Activated CD4-positive, alpha-beta T cell treated with anti-CD3 and anti-CD28 coated beads, Interleukin-2, amount 10 ng/mL, durations not matched to agents 7 days and 5 days (primary cell): ENCODE measurements at places on chromosomes 11 and 22.

DNA sequence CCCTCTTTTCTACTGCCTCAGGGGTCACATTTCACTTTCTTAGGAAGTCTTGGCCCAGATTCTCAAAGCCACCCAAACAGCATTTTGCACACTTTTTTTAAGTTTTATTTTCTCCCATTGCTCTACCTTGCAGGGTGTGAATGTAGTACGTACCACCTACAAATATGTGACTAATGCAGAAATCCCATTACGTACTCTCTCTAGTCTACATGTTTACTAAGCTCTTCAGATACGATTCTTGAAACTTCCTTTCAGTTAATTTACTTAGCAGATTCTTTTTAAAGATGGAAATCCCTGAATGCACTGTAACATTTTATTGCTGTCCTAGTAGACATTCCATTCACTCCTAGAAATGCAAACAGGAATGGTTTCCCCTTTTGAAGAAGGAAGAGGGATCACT lies 61.3 kb downstream of the LRRC4C start:
- DNase-seq, result no peak

DNA sequence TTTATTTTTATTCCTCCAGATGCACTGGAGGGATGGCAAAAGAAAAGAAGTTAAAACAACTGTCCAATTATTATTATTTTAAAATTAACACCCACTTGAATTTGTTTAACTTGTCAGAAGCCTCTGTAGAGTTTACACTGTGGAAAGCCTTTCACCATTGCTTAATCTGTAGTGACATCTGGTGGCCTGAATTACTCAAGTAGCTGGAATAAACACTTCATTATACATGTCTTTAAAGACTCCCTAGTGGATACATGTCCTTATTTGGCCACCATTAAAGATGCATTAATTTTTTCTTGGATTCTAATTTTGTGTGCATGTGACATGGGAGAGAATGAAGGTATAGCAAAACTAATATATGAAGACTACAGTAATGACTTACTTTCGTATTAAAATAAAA lies 1496.5 kb downstream of the FAM181B start:
- DNase-seq, result no peak

DNA sequence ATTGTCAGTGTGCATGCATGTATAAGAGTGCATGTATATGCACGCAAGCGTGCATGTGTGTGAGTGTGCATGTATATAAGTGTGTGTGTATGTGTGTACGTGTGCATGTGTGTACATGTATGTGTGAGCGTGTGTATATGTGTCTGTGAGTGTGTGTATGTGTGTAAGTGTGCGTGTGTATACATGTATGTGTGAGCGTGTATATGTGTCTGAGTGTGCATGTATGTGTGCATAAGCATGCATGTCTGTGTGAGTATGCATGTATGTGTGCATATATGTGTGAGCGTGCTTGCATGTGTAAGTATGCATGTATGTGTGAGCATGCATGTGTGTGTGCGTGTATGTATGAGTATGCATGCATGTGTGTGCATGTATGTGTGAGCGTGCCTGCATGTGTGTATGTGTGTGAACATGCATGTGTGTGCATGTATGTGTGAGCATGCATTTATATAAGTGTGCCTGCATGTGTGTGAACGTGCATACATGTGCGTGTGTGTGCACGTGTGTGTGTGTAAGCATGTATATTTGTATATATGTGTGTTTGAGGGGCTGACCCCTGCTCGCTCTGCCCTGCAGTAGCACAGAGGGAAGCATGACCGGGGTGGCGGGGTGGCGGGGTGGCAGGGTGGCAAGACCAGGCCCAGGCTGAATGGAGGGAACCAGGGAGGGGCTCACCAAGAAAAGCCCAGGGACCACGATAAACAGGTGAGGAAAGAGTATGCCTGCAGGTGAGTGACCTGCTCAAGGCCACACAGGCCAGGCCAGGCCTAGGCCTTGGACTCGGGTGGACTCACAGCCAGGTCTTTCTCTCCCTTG lies 26.3 kb downstream of the CYTH4 start:
- DNase-seq, result no peak

DNA sequence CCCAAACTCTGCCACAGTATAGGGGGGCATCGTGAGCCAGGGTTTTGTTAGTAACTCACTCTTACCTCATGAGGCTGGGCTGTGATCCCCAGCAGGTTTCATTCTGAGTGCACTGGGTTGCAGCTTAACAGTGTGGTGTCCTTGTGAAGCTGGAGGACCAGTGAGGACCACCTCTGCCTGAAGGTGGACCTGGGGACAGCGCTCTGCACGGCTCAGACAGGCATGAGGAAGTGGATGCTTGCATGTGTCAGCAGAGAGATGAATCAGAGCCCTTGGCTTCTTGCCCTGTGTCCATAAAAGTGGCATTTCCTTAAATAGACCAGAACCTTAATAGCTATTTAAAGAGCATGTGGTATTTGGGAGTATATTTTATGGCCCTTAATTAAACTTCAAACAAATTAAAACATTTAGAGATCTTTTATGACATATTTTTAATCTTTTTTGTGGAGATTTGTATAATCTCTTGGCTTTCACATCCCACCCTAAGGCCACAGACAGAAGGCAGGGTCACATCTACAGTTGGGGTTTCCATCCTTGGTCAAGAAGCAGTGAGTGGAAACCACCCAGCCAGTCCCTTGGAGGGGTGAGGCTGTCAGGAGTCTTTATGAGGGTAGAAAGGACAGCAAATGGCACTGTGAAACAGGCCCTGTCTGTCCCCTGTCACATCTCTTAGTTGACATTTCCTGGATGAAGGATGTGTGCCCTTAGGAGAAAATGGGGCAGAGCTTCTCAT lies 24.8 kb upstream of the ADORA2A start:
- no peak for DNase-seq

DNA sequence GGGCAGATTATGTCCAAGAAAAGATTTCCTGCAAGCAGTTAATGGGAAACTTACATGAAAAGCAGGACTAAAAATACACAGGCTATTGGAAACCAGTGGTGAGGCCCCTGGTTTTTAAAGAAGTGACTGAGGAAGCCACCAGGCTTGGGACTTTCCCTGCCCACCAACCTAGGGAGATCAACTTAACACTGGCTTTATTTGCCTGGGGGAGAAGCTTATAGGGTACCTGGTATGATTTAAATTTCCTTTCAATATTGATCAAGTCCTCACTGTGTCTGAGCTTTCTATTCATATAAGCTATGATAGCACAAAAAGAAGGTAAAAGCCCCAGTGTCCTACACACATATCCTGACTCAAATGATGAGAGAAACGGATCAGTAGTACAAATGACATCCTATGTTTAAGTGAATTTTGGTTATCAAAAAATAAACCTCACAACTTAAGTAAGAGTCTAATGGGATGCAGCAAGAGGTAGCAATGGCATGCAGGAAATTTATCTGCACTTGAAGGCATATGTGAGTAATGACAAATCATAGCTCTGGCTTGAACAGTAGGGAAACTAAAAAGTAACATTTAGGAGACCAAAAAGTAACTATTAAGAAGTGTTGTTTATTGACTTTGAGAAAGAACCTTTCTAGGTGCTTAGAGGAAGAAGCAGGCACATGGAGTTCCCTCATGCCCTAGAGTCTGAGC lies 85.3 kb downstream of the GAB2 start:
- DNase-seq, result no peak

DNA sequence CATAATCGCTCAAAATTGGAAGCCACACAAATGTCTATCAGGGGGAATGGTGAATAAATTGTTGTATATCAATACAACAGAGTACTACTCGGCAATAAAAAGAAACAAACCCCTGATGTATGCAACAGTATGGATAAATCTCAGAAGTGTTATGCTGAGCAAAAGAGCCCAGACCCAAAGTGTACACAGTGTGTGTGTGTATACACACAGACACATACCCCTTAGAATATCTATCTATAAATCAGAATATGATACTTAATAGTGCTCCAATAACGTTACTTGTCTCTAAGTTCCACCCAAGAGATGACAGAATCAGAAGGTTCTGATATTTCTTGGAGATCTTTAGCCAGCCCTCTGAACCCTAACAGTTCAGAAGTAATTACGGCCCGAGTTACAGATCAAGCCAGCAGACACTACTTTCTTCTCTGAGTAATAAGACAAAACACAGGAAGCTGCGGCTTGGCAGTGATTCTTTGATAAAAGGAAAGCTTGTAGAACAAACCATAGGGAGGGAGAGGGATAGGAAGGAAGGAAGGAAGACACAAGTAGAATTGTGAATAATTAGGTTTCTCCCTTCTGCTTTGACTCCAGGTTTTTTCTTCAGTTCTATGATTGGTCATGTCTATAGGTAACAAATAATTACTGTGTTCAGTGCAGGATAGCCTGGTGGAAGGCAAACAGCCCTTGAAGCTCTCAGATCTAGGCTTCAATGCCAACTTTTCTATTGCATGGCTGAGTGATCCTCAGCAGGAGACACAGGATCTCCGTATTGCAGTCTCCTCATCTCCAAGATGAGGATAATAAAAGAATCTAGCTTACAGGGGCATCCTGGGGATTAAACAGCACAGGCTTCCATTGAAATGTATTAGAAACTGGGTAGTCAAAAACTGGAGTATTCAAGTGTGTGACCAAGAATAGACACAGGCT lies 75.6 kb upstream of the TEAD1 start:
- peak; percentile 15 for DNase-seq

GRCh38 chr11:15565880-15566279 lies 451.2 kb downstream of the INSC start:
- no peak for DNase-seq

DNA sequence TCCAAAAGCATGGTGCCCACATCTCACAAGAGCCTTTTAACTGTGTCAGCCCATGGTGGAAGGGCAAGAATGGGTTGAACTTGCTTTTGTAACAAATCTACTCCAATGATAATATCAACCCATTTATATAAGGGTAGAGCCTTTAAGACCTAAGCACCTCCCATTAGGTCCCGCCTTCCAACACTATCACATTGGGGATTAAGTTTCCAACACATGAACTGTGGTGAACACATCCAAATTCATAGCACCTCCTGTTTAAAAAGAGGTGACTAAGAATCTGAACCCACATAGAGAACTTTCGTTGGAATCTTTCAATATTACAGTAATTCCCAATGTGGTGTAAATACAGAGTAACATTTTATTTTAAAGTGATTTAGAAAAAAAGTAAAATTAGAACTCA lies 9.2 kb upstream of the CNTF start:
- DNase-seq, result no peak
